ENCODE measurements at places on chromosomes 16 and 17.

DNA sequence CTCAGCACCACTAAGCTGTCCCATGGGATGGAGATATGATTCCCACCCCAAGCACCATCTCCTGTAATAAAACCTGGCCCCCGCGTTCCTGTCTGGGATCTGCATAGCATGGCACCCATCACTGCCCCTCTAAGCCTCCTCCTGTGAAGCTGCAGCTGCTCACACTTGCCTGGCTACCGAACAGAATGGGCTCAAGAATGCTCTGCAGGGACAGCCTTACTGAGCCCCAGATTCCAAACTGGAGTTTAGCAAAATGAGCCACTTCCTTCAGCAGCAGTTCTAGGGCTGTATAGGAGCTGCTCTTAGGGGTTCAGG is 256.1 kb downstream of the CPPED1 start:
- no peak for DNase-seq

- no peak for DNase-seq
Measured at GRCh38 chr17:72407931-72408330, 287.1 kb downstream of the SOX9 start.

- DNase-seq, result no peak
Measured at GRCh38 chr16:46632778-46633733, 11.9 kb upstream of the SHCBP1 start.

DNA sequence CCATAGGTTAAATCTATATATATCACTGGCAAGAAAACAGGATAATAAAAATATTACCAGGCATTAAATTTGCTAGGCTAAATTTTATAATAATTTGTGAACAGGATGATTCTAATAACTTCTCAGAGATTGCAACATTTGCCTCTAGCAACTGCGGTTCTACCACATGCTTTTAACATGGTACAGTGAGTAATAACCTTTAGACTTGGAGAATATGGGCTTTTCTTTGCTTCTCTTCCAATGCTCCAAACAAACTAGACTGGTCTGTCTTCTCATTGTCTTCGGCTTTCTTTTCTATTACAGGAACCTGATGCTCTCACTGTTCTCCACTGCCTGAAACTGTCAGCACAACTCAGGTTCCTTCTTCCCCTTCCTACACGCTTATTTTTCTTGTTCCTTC is 80.6 kb downstream of the CA4 start:
- no peak for DNase-seq

- no peak for DNase-seq
Measured at GRCh38 chr16:4681471-4682083, 11.8 kb upstream of the NUDT16L1 start.

GRCh38 chr16:78993346-78993745 is 607.2 kb downstream of the MAF start:
- DNase-seq, result no peak

GRCh38 chr17:63542942-63543821 is 7.1 kb upstream of the DCAF7 start:
- DNase-seq, result no peak

- DNase-seq, result no peak
Measured at GRCh38 chr17:4054446-4054845, 88.4 kb downstream of the ZZEF1 start.

DNA sequence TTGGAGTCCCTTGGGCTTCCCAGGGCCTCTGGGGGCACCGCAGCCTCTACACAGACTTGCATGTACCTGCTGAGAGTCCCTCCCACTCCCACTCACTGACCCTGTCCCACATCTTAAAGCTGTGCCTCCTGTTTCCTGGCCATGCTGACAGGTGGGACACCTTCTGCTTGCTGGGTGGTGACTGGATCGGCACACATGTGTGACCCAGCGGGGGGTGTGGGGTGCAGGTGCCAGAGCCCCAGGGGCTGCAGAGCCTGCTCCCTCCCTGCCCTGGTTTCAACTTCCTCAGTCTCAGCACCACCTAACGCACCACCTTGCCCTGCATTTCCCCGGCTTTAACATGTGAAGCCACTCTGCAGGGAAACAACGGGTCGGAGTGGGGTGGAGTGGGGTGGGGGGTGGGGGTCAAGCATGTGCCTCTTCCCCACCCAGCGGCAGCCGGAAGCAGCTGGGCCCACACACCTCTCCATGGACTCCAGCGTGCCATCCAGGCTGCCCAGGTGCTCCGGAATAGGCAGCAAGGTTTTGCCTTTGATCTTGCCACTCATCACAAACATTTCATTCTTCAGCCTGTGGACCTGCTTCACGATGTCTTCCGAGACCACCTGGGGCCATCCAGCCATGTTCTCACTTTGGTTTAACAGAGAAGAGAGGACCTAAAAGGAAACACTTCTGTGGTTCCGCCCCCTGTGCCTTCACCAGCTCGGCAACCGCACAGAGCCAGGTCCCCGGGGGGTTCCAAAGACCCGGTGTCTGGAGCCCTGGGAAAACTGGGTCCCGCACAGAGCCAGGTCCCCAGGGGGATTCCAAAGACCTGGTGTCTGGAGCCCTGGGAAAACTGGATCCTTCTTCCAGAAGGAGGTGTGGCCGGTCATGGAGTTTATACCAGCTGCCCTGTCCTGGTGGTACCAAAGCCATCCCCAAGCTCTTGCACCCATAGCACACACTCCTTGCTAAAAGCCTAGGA is 4.7 kb downstream of the DNAH17 start:
- no peak for DNase-seq

DNA sequence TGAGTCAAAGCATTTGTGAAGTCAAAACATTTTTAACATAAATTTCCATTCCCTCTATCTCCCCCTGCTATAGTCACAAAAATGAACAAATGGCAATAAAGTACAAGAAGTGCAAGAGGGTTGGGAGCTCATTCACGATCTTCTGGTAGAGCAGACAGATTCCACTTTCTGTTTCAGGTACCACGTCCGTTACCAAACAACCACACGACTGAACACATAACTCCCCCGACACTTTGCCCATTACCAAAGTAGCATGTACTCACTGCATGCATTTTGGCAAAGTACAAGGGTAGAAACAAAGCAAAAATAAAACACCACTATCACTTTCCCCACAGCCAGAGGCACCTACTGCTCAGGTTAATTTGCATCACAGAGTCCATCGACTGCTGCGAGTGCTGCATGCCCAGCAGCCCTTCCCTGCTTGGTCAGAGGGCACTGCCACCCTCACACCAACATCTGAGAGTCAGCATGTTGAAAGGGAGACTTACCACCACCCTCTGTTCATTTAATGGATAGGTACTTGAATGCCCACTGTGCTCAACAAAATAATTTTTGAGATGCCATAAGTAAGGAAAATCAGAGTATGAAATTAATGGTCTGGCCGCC is 150.3 kb upstream of the AXIN2 start:
- no peak for DNase-seq

DNA sequence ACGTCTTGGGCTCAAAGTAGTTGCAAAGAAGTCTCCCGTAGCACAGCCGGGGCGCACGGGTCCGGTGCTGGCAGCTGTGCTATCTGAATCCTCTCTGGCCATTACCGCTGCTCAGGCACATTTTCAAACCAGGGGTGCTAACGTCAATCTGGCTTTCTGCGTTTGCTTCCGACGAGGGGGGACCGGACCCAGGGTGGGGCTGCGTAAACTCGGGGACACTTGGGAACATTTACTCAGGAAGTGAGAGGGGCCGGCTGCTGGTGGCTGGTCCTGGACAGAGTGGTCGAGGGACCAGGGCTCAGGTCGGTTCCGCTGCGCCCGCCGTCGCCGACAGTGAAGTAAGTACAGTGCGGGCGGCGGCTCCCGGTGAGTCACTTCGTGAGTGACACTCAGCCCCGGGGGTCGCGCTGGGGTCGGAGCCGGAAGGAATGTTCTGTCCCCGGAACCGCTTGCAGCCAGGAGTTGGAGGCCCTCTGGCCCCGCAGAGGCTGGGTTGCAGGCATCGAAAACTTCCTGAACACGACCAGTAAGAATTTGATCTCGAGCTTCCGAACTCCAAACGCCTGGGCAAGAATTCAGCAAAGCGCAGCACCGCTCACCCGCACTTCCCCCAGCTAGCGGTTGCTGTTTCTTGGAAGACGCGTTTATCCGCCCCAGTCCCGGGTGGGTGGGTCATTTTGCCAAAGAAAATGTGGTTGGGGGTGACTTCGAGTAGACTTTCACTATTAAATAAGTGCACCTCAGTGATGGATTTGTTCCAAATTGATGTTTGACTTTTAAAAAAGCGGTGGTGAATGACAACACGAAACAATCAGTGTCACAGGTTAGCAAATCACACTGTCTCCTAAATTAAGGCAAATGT is 1.4 kb upstream of the HS3ST3B1 start:
- DNase-seq, result no peak

GRCh38 chr17:57174591-57174990 is 81.7 kb upstream of the MSI2 start:
- no peak for DNase-seq

DNA sequence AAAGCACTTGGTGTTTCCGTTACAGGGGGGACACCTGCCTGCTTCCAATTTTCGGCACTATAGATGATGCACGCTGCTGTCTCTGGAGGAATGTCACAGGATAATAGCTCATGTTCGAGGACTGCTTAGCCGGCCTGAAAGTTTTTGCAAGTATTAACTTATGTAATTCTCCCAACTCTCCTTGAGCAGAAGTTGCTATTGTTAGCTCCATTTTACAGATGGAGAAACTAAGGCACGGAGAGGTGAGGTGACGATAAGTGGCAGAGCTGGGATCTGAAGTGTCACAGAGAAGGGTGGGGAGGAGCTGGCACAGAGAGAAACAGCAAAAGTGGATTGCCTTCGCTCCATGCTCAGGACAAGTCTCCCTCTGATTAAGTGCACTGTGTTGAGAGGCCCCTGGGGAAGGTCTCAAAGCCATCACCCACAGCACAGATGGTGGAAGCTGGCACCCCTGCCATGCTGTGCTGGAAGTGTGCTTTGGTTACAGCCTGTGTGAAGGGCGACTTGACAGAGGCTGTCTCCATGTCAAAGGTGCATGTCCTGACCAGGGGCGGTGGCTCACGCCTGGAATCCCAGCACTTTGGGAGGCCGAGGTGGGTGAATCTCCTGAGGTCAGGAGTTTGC is 40.8 kb upstream of the MEAK7 start:
- DNase-seq, result no peak

GRCh38 chr17:13273806-13274205 is 256.0 kb upstream of the ELAC2 start:
- no peak for DNase-seq

DNA sequence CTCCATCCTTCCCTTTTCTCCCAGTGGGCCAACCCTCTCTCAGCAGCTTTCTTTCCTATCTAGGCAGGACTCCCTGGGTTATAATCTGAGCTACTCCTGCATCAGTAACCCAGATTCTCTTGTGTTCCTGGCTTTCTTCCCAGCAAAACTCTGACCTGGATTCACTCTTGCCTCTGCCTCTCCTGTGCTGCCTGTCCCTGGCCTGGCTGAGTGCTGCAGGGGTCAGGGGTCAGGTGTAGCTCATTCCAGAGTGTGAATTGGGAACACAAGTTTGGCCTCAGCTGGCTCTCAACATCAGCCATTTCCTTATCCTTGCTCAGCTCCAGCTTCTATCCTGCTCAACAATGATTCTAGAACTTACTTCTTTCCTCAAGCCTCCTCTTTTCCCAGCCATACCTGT is 2.5 kb upstream of the ST6GALNAC2 start:
- DNase-seq, result no peak

DNA sequence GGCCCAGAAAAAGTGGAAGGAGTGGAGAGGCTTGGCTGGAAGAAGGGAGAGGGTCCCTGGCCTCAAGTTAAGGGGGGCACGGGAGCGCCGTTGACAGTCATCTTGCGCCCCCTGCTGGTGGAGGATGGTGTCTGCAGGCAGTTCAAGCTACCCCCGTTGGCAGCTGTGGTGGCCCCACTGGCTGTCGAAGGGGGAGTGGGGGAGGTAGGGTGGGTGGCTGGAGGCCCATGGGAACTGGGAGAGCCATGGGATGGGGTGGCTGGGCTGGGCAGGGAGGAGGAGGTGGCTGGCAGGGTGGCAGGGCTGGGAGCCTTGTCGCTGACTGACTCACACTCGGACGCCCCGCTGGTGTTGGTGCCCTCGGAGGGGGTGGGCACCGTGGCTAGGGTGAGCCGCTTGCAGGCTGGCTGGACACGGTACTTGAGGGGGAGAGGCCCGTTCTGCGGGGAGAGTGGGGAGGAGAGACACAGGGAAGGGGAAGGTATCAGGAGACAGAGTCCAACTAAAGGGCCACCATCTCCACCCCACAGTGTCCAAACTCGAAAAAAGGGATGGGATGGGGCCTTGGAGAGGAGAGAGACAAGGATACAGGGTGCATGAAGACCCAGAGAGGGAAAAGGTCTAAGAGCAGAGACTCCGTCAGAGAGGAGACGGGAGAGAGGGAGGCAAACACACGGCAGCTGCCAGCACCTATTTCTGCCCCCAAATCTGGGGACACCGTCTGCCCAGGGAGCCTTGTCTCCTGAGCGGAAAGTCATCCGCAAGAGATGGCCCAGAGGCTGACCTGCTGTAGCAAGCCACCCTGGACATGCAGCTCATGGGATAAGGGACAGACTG is 5.2 kb downstream of the CISD3 start:
- no peak for DNase-seq

- DNase-seq, result no peak
Measured at GRCh38 chr17:37610971-37611370, 1.8 kb upstream of the SYNRG start.

DNA sequence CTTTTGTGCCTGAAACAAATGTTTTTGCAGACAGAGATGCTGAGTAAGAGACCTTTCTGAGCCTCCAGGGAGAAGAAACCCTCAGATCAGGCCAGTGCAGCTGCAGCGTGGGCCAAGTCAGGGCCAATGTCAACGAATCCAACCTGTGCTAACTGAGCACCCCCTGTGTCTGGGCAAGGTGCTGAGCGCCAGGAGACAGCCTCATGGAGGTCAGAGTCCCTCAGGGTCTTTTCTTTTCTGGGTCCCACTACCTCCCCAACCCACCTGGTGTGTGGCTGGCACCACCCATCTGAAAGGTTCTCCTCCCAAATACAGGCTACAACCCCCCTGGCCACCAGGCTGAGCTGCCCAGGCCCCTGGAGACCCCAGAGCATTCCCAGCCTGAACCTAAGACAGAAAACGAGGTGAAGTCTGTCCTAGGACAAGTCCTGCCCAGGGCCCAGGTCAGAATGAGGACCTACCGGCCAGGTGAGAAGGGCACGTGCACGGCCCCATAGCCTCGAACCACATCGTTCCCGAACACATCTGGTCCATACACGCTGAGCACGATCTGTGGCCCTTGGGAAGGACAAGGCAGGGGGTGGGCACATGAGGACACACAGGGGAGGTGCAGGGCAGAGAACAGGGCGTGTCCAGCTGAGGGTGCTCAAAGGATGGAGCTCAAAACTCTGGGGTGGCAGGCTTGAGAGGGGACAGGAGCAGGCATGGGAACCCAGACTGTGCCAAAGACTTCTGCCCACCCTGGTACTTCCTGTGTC is 15.0 kb downstream of the B9D1 start:
- DNase-seq, result no peak

- DNase-seq, result no peak
Measured at GRCh38 chr17:81398832-81399411, 3.7 kb downstream of the BAHCC1 start.

DNA sequence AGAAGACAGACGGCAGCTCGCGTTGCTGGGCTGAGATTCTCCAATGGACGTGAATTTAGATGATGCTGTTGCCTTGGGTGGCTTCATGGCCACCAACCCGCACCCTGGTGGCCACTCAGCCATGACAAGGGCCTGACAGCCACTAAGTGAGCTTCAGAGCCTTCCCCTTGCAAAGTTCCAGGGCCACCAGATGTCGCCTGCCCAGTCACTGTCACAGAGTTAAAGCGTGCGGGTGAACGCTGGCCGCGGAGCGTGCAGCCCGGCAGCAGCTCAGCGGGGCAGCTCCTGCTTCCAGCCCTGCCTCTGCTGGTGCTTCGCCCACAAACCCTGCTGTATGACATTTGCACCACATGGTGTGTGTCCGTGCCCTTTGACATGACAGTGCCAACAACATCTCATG is 13.3 kb upstream of the KREMEN2 start:
- DNase-seq, result no peak

All from NCI-H460 (cell line).